NCI-H2171 treated with DMSO at 0.1 percent for 48 hours (cell line): ENCODE measurements at places on chromosomes 4 and X.
A peak's percentile ranks its signal among the peaks of the same experiment; 100 is the strongest.

GRCh38 chr4:156291317-156291716 lies 337.7 kb upstream of the CTSO start:
- no peak for DNase-seq

DNA sequence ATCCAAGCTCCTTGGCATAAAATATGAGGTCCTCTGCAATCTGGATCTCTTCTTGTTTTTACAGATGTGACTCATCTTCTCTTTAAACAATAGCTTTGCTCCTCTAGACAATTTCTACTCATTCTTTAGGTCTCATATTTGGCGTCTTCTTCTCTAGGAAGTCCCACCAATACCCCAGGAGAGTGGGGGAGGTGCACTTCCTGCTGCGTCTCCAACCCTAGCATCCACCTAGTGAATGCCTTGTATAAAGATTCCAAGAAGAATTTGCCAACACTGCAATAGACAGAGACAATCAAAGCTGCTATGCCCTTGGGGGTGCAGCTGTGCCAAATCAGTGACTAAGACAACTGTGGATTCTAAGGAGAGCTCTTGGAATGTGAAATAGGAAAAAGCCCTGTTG lies 45.7 kb upstream of the SLC10A7 start:
- DNase-seq: no peak

DNA sequence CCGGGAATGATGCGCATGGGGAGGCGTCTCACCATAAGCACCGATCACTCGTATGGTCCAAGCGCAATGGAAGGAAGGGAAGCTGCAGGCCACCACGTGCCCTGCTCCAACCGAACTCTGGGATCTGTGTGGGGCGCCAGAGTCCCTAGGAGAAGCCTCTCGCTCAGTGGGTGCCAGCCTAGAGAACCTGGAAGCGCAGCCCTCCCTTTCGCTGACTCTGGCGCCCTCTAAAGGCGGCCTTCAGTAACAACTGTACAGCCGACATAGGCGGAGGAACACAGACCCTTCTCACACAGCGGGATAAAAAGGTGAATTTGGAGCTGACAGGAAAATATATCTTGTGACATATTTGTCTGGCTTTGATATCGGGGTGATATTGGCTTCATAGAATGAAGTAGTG lies 76.0 kb downstream of the INTS6L start:
- DNase-seq: no peak

GRCh38 chr4:30610361-30610760 lies 109.8 kb upstream of the PCDH7 start:
- DNase-seq: no peak

GRCh38 chr4:152075253-152075928 lies 314.6 kb upstream of the GATB start:
- DNase-seq: no peak

DNA sequence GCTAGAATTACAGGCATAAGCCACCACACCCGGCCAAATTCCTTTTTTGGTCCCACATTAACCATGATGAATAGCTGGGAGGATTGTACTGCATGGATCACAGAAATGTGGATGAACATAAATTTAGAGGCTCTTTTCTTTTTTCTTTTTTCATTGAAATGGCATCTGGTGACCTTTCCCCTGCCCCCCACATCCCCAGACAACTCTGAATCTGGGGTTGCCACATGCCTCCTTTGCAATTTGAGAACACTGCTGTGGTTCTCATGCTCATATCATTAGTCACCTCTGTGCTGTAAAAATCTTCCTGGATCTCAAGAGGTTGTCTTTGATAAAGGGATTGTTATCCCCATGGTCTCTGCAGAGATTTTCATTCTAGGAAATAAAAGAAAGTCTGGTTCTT lies 22.8 kb upstream of the FMR1NB start:
- DNase-seq: no peak

DNA sequence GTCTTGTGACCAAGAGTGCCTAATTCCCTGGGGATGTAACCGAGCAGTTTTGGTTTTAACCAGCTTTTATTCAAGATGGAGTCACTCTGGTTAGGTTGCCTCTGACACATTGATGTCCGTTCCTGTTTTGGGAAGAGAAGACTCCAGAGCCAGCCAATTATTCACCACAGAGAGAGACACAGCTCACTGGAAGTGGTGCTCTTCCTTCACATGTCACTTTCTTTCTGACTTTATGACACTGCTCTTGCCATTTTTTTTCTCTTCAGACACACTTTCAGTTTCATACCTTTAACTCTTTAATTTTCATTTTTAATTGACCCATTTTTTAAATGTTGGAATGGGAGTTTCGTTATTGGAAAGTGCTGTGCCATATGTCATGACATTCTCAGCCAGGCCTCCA lies 418.4 kb upstream of the FSTL5 start:
- no peak for DNase-seq

GRCh38 chr4:176277162-176277904 lies 8.3 kb upstream of the ASB5 start:
- peak; percentile 35 for DNase-seq

DNA sequence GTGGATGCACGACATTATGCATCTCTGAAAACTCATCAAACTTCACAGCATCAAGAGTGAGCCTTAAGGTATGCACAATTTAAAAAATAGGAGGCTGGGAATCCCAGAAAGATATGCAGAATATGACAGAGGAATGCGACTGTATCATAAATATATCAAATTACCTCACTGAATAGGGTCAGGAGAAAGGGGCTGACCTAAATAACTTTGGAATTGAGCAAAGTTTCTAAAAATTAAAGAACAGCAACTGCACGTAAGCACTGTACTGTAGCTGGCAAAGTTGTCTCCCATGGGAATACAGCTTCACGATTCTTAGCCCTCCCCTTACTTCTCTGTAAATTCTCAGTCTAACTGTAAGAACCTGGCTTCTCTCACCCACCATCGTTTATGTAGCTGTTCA lies 397.4 kb upstream of the ZFP42 start:
- no peak for DNase-seq

DNA sequence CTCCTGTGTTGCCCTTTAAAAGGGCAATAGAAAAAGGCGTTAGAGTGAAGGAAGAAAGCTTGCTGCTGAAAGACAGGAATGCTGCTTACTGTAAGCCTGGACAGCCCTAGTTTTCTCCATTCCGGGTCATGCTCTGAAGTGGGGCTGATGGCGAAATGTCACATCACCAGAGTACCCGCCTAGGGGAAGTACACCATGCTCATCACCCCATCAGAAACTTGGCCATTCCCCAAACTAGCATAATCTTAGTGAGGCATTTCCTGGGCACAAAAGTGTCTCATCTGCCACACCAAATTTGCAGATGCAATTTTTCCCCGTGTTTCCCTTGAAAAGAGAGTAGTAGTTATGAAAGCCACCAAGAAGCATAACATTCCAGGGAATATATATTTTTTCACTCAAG lies 47.8 kb upstream of the CAMK2D start:
- no peak for DNase-seq

DNA sequence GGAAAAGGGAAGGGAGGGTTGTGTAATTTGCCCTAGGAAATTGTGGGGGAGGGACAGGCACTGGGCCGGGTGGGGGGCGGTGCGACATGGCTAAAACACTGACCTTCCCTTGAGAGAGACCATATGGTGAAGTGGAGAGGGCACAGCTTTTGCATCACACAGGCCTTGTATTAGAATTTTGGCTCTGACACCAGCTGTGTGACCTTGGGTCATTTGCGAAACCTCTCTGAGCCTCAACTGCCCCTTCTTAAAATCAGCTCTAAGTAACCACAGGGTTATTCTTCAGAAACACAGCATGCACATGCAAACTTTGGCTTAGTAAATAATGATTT lies 25.8 kb downstream of the PDGFRA start:
- no peak for DNase-seq

GRCh38 chrX:119654112-119654531 lies 38.8 kb downstream of the SEPTIN6 start:
- no peak for DNase-seq

GRCh38 chr4:17717301-17717700 lies 64.1 kb downstream of the FAM184B start:
- DNase-seq: peak; percentile 40

DNA sequence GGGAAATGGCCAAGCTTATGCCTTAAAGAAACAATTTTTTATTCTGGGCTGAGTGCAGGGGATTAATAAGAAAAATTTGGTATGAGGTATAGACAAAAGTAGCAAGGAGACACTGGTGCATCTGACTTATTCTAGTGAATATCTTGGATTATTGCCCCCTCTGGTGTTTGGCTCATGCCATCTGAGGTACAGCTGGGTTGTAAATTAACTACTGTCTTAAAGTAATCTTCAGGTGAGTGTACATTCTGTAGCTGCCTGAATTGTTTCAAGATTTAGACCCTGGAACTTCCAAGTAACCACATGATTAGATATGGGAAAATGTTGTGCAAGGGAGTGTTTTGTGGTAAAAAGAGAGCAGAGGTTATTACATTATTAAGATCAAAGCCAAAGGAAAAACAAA lies 988.7 kb downstream of the FAM133A start:
- no peak for DNase-seq

DNA sequence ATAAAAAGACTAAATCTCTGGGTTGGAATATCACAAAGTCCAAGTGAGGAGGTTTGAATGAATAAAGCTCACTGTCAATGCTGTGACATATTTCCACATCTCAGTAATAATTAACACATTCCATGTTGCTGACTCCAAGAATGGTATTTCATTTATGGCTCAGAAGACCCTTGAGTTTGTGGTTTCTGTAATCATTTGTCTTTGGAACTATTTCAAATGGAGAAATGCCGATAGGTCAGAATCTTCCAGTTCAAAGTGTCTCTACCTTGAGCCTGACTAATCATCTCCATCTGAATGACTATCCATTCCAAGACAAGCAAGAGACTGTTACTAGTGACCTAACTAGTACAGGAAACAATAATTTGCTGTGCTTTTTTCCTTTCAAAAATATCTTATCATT lies 24.2 kb upstream of the SLC2A9 start:
- DNase-seq: no peak

- DNase-seq: peak; percentile 43
These were observed 3.7 kb downstream of the TAF7L start for GRCh38 chrX:101287402-101287801.

DNA sequence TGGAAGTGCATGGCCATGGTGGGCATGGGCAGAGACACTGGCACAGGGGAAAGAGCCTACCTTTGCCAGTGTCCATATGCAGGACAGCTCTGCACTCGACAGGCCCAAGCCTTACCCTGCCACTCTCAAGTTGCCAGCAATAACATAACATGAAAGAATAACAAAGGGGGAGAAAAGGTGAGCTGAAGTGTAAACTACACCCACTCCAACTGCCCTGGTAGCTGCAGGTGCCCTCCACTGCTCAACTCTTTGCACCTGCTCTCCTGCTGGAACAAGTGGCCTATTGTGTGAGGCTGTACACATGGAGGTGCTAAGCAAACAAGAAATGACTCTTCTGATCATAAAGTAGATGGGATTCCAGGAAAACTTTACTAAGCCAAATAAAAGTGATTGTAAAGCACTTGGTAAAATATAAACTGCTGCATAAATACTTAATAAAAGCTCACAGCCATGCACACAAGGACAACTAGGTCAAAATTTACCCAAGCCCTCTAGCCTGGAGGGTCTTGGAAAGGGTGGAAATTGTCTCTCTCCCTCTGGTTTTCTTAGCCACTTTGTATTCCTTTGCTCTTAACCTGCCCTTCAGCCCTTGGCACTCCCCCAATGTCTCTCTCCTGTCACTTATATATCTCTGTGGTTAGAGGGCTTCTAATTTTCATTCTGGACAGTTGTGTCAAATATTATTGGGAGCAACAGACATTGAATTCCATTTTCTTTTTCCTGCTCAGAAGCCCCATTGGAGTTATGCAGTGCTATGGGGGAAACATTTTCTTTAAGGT lies 261.2 kb upstream of the GPC4 start:
- DNase-seq: no peak
